ENCODE measurements at places on chromosomes 5 and 9. TPM values are rescaled to one million over a fixed set of nuclear protein-coding genes. Genes with fewer than 3 reads are reported as not detected.

CARTPT gene
- not detected for total RNA-seq

LPCAT1 gene
- 76.4 TPM for total RNA-seq

CLTA gene
- 178 TPM for total RNA-seq

C9orf153 gene
- total RNA-seq: 0.69 TPM

GRCh38 chr5:140329739-140330481 lies 16.5 kb downstream of the HBEGF start:
- no peak for DNase-seq

DNA sequence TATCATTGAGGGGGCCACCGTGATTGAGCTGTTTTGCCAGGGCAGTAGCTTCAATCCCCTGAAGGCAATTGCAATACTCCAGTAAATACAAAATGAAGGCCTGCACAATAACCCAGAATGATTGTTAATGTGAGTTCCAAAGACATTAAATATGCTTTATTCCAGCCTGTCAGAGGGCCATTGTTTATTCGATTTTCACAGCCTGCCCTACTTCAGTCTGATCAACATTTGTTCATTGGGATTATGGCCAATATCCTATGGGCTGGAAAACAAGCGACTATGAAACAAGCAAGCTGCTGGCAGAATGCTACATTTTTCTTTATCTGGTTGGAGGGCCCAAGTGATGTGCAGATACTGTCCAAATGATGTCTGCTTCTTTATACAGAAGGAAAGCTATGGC lies 543.1 kb downstream of the TLE1 start:
- DNase-seq: no peak

- DNase-seq: no peak
These were observed 106.6 kb downstream of the DENND1A start for GRCh38 chr9:123823194-123823947.

- no peak for DNase-seq
These were observed 23.2 kb downstream of the ZBTB34 start for GRCh38 chr9:126883636-126884035.
